ENCODE measurements at places on chromosomes 3 and 15.
A peak's percentile ranks its signal among the peaks of the same experiment; 100 is the strongest.

GRCh38 chr15:43934480-43934879, 107.7 kb downstream of the WDR76 start:
- no peak for DNase-seq

- no peak for DNase-seq
Observed at GRCh38 chr3:187777331-187777941, 32.2 kb upstream of the BCL6 start.

GRCh38 chr15:82750831-82751180, 41.1 kb upstream of the AP3B2 start:
- DNase-seq = no peak

DNA sequence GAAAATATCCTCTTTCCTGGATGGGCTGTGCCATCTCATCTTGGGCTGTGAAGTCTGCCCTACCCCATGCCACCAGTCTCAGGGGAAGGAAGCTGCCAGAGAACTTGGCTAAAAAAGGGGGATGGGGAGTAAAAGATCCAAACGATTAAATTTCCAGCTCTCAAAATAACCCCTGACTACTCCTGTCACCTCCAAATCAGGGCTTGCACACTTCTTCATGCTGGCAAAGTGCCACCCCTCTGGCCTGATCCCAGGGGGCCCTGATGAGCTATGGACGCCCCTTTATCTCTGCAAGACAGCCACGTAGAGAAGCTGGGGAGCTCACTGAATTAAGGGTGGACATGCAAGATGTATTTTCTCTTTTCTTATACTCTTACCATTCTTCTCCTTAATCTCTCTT, 1.2 kb upstream of the MLF1 start:
- peak; percentile 71 for DNase-seq

GRCh38 chr15:34078900-34079299, 22.8 kb downstream of the EMC7 start:
- no peak for DNase-seq

DNA sequence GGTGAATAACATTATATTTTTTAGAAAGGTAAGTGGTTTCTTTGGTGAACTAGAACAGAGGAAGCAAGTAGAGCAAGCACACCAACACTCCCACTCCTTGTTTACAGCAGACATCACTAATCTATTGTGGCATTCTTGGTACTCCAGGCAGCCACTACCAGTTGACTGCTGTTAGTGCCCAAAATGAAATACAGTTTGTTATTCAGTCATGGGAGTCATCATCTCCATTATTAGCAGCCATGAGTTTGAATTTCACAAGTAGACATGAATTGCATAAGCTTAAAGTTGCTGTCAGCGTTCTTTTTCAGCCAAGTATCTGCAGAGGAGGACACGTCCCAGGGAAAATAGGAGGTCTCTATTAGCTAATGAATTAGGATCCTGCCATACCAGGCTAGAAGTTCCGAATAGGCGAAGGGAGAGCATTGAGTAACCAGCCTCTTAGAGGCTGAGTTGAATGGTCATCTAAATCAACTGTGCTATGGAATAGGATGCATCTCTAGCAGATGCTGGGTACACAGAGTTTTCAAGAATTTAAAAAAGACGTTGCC, 252.7 kb upstream of the ICE2 start:
- DNase-seq = no peak

DNA sequence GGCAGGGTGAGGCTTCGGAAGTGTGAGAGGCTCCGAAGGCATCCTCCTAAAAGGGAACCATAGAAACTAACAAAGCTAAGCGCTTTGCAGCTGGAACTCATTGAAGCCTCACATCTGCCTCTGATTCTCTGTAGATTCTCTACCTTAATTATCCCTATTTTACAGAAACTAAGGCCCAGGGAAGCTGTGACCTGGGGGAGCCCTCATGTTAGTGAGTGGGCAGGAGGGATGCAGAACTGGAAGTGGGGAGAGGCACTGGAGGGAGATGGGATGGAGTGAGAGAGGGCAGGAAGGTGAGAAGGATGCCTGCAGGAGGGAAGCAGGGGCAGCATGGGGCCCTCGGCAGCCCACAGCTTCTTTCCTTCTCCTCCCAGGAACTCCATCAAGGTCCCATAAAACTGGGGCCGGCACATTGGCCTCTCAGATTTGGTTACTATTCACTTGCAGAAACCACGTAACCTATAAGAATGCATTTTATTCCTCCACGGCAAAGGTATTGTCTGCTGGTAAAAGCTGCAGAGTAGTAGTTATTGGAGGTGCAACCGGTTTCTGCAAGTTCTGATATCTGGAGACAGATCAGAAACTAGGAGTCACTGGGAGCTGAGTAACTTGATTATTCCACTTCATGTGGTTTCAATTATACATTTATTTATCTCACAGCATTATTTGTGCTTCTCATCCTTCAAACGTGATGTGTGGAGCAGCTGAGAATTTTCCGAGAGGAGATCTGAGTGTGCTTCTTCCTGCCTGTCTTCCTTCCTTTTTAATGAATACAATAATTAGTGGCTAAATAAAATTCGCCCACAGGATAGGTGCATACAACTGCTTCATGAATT, 24.0 kb upstream of the CHCHD6 start:
- no peak for DNase-seq

GRCh38 chr15:96948981-96949380, 618.5 kb downstream of the NR2F2 start:
- DNase-seq = no peak

DNA sequence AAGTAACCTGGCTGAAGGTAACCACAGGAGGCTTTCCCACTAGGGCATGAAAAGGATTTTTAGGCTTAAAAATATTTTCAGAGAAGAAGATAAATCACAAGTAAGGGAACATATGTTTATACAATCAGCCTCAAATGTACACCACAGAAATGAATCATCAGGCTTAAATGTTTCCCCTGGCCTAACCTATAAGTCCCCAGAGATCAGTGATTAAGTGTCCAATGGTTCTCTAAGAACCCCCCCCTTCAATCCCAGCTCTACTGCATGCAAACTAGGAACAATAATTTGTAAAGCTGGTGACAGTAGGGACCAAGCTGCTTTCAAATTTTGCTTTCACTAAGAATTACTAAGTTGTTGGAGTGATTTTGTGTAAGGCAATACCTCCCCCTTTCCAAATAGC, 431.6 kb upstream of the LMCD1 start:
- no peak for DNase-seq

GRCh38 chr3:55066551-55067047, 138.7 kb upstream of the LRTM1 start:
- DNase-seq = peak; percentile 36

- DNase-seq = no peak
Observed at GRCh38 chr15:30068326-30068725, 14.4 kb upstream of the GOLGA8J start.

- no peak for DNase-seq
Observed at GRCh38 chr3:105780107-105780506, 88.7 kb downstream of the CBLB start.

DNA sequence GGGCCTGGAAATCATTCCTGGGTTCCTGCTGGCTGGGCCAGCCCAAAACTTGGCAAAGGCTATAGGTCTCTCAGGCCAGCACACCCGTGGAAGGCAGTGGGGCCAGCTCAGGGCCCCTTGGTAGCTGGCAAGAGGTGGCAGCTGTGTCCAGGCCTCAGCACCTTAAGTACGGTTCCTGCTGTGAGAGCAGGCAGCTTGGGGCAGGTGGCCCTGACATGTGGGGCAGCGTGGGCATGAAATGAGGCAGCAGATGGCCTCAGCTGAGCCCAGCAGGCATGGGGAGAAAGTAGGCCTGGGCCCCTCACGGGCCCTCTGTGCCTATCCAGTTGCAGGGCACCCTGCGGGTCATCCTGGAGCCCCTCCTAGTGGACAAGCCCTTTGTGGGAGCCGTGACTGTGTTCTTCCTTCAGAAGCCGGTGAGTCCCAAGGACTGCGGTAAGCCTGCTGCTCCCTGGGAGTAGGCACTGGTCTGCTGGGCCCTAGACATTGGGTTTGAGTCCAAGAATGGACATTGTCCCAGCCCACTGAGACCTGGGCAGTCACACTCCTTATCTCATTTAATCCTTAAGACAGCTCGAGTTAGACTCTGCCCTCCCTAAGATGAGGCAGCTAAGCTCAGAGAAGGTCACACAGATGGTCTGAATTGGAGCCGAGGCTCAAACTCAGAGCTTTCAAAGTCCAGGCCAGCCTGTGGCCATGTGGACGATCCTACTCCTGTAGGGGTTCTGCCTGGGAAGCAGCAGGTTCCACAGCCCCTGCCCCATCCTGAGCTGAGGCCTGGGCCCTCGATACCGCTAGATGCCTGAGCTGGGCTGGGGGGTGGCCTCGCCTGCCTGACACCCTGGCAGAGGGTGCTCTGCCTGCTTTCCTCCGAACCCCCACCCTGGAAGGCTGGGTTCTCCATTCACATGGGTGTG, 25.5 kb downstream of the ESYT3 start:
- DNase-seq = no peak

DNA sequence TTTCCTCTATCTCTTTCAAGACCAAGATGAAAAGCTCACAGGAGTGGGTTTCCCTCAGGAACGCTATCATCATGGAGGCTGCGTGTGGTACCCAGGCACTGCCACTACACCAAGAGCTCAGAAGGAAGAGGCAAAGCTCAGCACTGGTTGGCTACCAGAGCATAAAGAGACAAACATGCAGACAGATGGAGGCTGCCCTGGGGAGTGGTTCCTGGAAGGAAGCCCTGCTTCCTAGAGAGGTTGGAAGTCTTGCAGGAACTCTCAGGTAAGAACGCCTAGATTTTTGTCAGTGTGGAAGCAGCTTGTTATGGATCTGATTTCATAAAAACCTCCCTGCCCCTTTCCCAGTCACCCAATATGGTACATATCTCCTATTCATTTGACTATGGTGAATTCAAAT, 49.9 kb upstream of the ADCY5 start:
- DNase-seq = no peak

DNA sequence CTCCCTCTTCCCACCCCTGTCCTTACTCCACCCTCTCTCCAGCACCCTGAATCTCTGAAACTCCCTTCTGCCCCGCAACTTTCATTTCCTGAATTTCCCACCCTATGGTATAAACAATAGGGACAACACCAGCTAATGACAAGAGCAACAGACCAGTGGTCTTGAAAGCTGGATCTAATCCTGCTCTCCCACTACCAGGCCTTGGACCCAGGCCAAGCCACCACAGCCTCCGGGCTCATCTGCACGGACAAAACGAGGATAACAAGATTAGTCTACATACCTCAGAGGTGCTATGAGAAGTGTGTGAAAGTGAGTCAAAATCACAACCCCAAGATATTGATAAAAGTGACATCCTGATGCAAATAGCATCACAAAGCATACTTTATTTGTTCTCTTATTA, 128.6 kb downstream of the ERC2 start:
- no peak for DNase-seq

DNA sequence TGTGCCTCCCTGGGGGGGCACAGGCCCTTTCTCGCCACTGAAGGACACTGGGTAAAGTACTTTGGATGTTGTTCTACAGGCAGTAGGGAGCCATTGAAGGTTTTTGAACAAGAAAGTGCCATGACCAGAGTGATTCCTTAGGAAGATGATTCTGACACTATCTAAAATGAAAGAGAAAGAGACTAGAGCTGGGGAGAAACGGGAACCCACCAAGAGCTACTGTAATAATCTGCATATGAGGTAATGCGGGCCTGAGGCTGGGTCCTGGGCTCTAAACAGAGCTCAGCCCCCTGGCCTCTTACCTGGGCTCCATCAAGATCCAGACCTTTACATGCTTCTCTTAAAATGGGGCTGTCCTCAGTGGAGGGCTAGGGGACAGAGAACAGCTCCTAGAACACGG, 24.9 kb downstream of the GRK7 start:
- no peak for DNase-seq

GRCh38 chr3:134134240-134134639, 104.5 kb upstream of the SLCO2A1 start:
- DNase-seq = no peak

- no peak for DNase-seq
Observed at GRCh38 chr3:139117883-139118760, 73.4 kb upstream of the PRR23C start.

GRCh38 chr3:109224333-109224732, 87.8 kb downstream of the C3orf85 start:
- DNase-seq = no peak

DNA sequence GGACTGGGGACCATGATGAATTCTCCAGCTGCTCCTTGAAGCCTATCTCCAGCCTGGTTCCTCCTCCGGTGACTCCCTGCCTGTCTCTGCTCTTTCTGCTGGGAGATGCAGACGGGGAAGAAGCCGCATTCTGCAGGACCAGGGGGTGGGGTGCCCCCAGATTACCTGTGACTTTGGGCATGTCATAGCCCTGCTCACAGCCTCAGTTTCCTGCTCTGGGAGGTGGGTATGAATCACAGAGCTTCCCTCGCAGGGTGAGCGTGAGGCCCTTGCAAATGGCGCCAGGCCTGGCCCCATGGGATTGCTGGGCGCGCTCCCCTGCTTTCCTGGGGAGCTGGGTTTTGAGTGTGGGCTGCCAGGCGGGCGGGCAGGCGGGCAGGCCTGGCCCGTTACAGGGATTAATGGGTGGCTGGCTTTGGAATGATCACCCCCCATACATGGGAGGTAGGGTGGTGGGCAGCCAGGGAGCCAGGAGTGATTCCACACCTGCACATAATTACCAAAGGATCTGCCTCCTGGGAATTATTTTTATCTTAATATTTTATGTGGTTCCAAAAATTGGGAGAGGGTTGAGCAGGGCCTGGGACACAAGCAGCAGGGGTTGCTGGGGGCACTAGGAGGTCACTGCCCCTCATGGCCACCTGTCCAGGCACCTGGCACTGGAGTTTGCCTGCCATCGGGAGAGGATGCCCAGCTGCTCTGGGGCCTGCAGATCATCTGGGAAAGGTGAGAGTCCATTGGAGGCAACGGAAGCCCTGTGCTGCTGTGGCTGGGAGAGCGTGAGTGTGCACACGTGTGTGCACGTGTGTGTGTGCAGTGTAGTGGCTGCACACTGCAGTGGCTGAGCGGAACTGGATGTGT, 106.8 kb downstream of the WNT7A start:
- DNase-seq = no peak

- DNase-seq = no peak
Observed at GRCh38 chr3:69890691-69891090, 108.8 kb upstream of the SAMMSON start.

GRCh38 chr15:46918462-46919140, 798.7 kb upstream of the SEMA6D start:
- no peak for DNase-seq

DNA sequence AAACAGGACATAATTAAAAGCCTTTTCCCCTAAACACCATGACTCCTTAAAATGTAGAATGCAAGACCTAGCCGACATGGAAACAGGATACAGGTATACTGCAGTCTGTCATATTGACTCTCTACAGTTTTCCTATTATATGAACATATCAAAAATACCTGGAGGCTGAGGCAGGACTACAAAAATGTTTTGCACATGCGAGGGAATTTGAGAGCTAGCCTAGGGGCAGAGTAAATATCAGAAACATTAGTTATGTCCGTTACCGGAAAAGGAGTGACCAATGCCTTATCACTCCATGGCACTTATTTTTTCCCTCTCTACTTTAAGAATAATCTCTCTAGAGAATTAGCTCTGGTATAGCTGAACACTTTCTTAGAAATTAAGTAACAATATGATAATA, 732.3 kb downstream of the TUSC7 start:
- DNase-seq = no peak
